ENCODE measurements at places on chromosomes 4 and X. TPM values are rescaled to one million over a fixed set of nuclear protein-coding genes. Genes with fewer than 3 reads are reported as not detected.

DNA sequence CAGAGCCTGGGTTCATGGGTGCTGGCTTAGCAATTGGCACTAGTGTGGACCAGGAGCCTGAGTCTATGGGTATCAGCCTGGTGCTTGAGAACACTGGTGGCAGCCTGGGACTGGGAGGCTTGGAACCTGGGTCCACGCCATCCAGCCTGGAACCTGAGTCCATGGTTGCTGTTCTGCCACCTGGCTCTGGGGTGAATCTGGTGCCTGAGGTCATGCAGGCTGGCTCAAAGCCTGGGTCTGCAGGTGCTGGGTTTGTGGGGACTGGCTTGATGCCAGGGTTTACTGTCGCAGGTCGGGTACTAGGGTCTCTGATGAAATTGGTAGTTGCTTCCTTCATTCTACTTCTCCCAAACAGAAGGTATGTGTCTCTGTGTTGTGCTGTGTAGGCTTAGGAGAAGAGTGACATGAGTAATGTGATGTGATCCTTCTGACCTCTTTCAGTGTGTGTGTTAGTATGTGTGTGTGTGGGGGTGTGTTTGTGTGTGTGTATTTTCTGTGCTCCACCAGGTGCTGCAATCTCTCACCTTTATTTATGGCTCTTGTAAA lies 517.0 kb upstream of the EPHA5 start:
- no peak for DNase-seq

GRCh38 chrX:118221733-118222132 lies 105.1 kb upstream of the KLHL13 start:
- DNase-seq: no peak

DNA sequence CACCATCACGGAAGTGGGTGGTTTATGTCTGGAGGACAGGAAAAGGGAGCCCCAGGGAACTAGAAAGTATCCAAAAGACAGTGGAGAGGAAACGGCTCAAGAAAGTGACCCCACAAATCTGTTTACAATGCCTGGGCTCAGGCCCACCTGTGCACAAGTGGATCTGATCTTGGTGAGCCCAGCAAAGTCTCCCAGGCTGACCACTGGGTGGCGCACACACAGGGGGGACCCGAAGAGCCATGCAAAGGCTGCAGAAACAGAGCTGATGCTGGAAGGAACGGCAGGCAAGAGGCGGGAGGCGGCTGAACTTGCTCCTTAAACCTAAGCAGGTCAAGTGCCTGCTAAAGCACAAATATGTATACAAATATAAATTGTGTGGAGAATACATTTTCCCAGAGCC lies 9.6 kb downstream of the HAUS7 start:
- no peak for DNase-seq

GRCh38 chrX:129006491-129006890 lies 516.8 kb downstream of the SMARCA1 start:
- no peak for DNase-seq

- DNase-seq: no peak
Measured at GRCh38 chr4:183111452-183111885, 12.4 kb downstream of the WWC2 start.

DNA sequence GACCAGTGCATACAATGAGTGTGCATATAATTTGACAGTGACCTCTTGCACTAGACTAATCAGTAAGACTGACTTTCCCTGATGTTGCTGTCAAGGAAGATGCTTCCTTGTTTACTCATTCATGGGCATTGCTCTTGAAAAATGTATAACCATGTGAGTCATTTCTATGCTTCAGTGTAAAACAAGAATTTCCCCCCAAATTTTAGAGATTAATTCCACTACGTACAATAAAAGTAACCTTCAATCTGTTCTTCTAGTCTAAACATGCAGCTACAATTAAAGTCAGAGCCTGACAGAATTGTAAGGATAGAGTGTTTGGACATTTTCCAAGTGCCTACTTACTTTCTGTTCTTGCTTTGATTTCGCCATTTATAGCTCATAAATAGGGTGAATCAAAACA lies 935.7 kb downstream of the RAPGEF2 start:
- DNase-seq: no peak

DNA sequence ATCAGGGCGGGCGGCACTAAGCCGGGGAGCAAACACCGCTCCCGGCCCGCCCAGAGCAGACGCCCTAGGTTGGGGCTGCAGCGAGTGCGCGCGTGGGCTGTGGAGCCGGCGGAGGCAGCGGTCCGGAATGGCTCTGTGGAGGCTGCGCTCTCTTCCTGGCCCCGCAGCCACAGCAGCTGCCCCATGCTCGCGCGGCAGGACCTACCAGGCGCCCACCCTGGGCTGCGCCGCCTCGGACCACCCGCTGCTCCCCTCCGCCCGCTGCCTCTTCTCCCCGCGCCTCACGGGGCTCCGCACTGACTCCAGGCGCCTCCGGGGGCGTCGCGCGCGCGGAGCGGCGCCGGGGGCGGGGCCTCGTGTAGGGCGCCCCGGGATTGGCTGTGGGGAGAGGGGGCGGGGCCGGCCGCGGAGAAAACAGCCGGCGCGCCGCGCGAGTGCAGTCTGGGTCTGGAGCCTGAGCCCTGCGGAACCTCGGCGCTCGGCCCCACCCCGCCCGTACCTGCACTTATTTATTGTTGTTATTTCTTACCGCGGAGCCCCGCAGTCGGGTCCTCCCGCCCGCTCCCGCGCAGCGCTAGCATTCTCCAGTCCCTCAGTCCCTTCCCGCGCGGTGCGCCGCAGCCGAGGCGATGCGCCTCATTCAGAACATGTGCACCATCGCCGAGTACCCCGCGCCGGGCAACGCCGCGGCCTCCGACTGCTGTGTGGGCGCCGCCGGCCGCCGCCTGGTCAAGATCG lies at the start of gene RASL11B:
TSS of gene RASL11B (plus strand) at position 439 of the 738 bp plus-strand sequence. CDS start at position 630, 191 bp downstream.
- peak; percentile 85 for DNase-seq

DNA sequence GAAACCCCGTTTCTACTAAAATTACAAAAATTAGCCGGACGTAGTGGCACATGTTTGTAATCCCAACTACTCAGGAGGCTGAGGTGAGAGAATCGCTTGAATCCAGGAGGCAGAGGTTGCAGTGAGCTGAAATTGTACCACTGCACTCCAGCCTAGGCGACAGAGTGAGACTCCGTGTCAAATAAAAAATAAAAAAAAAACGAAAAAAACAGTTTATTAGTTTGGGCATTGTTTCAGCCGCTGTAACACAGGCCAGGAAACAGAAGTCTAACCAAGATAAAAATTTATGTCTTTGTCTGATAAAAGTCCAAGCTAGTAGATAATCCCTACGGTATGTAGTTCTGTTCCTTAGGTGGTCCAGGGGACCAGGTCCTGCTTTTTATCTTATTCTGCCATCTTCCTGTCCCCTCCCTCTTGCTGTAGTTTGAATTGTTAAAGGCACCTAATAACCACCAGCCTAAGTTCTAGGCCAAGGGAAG lies 21.4 kb downstream of the USO1 start:
- DNase-seq: no peak

DNA sequence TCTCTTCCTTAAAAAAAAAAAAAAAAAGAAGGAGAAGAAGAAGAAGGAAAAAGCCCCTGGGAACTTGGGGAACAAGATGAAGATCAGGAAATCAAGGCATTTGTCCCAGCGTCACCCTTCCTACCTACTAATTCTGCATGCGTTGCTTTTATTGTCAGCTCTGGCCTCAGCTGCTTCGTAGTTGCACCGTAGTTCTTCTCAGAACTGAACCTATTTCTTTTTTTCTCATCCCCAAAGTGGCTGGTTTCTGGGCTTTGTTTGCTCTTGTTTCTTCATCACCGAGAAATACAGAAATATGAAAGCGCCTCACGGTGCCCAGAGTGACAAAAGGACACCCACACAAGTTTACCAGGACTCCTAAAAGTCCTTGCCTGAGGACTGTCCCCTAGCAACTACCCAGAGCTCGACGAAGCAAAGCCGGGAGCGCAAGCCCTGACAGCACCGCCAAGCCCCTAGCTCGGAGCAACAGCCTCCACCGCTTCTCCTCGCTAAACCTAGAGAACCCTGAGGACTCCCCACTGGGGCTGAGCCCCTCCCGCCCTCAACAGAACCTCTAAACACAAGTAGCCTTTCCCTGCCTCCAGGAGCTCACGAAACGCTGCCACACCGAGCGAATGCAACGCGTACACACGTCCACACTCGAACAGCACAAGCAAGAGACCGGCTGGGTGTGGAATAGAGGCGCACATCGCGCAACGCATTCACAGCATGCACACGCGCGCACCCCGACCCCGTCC lies 710 bp downstream of the PRKG2 start:
- DNase-seq: no peak

DNA sequence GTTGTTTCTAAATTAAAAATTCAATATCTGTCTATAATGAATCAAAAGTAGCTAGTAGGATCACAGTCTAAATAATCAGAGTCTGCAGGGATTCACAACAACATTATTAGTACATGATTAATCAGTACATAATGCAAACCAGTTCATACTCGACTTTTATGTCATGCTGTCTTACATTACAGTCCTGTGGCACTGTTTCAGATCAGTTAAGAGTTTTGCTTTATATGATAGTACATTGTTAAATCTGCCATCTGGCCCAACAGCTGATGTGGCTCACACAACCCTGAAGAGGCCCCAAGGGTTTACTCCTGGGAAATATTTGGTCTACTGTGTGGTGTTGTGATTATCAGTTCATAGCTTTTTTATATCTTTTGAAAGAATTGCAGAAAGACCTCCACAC lies 247.1 kb upstream of the ETNPPL start:
- DNase-seq: no peak

GRCh38 chr4:47061435-47061834 lies 30.1 kb downstream of the GABRB1 start:
- DNase-seq: no peak

DNA sequence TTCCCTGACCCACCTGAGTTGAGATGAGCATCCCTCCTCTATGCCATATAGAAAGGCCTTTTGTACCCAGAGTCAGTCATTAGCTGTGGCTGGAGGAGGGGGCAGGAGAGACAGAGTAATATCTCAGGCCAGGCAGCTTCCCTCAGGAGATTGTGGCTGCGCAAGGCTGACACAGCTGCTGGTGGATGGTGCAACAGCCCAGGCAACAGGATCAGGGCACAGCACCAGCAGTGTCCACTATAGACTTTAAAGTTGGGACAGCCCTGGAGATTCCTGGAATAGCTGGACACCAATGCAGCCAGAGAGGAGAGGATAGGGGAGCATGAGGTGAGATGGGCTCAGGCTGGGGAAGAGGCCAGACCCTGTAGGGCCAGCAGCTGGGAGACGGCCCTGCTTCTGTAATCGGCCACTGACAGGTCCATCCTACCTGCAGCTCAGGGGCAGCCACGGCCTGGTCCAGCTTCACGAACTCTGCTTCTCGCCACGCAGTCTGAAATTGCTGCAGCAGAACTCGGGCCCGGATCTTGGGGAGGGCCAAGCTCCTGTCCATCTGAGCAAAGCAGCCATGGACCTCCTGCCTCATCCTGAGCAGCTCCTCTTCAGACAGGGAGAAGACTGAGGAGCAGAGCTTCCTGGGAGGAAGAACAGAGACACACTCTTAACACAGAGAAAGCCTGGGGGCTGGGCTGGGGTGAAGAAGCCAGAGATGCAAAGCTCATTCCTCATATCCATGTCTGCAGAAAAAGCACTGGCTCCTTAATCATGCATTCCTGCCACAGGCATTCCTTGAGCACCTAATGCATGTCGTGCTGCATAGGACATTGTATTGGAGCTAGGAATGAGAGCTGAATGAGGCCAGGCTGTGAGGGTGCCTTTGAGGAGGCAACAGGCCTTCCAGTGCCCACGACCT lies 90.1 kb downstream of the EVC2 start:
- no peak for DNase-seq

DNA sequence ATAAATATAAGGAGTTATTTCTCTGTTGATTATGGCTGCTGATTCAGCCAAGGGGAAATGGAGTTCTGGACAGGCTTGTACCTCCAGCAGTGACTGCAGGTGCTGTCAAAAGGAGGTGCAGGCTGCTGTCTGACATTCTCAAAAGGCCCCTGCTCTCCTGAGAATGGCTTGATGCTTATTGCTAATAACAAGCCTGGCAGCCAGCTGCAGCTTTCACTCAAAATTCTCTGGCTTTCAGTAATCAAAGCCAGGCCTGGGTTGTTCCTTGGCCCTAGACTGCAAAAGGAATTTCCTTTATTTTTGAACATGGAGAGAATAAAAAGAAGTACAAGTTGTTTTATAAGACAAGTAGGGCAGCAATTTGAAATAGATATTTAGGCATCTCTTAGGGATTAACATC lies 575.9 kb downstream of the MID1IP1 start:
- DNase-seq: no peak

- DNase-seq: no peak
Measured at GRCh38 chr4:122992641-122993040, 70.2 kb upstream of the NUDT6 start.

DNA sequence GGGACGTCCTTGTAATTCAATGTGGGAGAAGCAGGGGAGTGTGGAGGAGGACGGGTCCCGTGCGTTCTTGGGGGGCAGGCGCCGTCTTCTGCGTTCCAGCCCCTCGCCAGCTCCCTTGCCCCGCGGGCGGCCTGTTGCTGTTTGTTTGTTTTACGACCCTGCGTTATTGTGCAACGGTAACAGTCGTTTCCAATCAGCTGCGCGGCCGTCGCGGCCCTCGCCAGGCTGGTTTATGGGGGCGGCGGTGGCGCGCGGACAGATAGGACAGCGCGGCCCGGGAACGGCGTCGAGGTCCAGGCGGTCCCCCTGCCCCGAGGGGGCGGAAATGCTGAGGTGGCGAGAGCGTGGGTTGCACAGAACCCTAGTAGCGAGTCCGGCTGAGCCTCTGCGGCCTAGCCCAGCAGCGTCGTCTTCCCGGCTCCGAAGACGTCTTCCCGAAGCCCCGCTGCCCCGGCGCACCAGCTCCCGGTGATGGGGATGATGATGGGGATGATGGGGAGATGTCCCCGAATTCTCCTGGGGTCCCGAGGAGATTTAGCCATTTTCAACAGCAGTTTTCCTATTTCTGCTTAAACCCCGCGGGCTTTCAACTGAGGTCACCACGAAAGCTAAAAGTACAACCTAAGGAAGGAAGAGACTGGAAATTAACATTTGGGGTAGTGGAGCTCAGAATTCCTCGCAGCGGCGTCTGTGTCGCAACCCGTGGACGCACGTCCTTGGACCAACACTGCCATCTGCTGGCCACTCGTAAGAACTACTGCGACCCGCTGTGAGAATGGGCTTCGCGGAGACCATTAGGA lies 4.8 kb downstream of the PDGFRA start:
- peak; percentile 84 for DNase-seq

DNA sequence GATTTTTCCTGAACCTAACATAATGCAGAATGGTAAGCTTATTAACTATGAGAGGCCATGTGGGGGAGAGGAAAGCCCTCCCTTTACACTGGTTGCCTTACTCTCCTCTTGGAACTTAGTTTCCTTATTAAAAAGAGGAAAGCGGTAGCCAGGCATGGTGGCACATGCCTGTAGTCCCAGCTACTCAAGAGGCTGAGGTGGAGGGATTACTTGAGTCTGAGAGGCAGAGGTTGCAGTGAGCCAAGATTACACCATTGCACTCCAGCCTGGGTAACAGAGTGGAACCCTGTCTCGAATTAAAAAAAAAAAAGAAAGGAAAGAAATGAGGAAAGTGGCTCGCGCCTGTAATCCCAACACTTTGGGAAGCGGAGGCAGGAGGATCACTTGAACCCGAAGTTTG lies 2.0 kb downstream of the FAM47E start:
- no peak for DNase-seq

OPRPN gene
- total RNA-seq: not detected

KIAA1210 gene
- total RNA-seq: 4.9 TPM

PDGFC gene
- 13.8 TPM for total RNA-seq

MCF2 gene
- total RNA-seq: 0.68 TPM

CHRDL1 gene
- 34.7 TPM for total RNA-seq

F8A2 gene
- total RNA-seq: not detected

RAB40AL gene
- total RNA-seq: 2.3 TPM

Data from ureter (tissue), 1 donor.